ENCODE measurements at places on chromosomes 2 and 18. TPM values are rescaled to one million over a fixed set of nuclear protein-coding genes. Genes with fewer than 3 reads are reported as not detected.

GRCh38 chr2:67802291-67802690 is 260.5 kb downstream of the C1D start:
- DNase-seq: no peak

DNA sequence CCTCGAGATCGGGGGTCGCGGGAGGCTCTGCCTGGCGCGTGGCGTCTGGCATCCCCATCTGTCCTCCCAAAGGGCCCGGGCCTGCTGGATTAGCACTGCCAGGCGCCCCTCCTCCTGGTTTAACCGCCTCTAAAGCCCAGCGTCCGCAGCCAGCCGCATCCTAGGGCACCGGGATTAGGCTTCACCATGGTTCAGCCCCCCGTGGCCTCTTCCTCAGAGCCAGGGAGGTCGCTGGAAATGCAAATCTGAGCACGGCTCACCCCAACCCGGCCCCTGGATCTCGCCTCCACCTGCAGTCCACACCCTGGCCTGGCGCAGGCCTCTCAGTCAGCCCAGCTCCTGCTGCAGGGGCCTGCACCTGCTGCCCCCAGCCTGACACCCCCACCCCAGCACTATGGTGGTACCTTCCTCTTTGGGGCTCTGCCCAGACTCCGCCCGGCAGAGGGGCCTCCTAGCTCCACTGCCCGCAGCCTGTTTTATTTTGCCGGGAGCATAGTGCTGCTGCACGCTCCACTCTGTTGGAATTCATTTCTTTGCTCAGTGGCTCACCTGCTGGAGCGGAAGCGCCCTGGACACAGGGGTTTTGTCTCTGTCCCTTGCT is 13.2 kb downstream of the PRELID3A start:
- DNase-seq: peak; percentile 38

GRCh38 chr2:237583385-237584295 is 6.9 kb downstream of the RAB17 start:
- no peak for DNase-seq

HRH4 gene
- 0.14 TPM for polyA plus RNA-seq

- DNase-seq: no peak
These were observed 340.5 kb downstream of the NBAS start for GRCh38 chr2:15220603-15221002.

- no peak for DNase-seq
These were observed 268.2 kb upstream of the TCF4 start for GRCh38 chr18:55856229-55856628.

PPP1CB gene
- 171 TPM for polyA plus RNA-seq

DNA sequence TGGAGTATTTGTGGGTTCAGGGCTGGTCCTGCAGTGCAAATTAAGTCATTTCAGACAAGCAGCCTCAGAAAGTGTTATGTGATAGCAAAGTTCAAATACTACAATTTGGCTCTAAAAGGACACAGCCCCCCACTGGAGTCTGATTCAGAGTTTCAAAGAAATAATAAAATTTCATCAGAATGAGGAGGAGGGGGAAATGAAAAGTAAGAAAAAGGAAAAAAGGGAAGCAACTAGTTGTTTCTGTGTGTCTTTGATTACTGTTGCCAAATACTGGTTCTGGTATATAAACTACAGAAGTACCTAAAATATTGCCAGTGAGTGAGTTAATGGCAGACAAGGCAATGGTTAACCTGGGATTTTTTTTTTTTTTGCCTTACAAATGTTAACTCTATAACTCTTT is 773.9 kb downstream of the BCL11A start:
- no peak for DNase-seq

ALLC gene
- not detected for polyA plus RNA-seq

GRCh38 chr2:216829533-216829932 is 30.3 kb downstream of the TNP1 start:
- DNase-seq: peak; percentile 75

LRRTM4 gene
- polyA plus RNA-seq: 0.28 TPM

DNA sequence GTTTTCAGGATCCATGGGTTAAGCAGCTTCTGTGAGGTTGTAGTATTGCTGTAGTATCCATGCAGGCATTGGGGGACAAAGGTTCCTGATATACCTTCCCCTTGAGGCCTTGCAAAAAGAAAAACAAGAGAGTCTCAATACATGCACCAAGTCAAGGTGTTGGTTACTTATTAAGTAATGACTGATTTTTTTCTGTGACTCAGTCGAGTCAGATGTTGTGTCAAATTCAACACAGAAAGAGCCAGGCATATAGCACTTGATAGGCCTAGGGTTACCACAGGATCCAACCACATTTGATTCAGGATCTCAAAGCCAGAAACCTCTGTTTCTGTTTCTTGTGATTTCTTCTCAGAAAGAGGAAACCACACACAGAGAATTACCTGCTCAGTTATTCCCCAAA is 24.9 kb upstream of the CD8A start:
- DNase-seq: no peak

DNA sequence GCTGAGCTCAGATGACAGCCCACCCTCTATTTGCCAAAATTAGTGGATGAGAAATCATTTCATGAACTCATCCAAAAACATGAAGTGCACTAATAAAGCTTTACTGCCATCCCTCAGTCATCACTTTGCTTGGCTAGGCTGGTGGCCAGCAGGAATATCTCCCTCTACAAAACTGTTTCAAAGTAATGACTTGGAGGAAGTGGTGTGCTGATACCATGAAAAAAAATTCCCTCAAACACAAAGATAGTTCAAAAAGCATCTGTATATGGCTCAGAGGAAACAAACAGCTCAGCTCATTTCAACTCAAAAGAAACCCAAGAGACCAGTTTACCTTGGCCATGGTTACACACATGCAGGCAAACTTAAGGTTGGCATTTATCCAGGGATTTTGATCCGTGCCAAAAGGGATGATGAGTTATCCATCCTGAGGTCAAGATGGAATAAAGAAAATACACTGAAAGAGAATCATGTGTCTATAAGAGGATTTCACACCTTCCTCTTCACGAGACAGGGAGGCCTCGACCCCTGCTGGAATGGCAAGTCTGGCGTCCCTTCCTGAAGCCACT is 18.4 kb upstream of the WIPF1 start:
- DNase-seq: no peak

- DNase-seq: no peak
These were observed 205.0 kb downstream of the RAD51AP2 start for GRCh38 chr2:17313261-17313660.

- DNase-seq: no peak
These were observed 500.5 kb downstream of the PLCL1 start for GRCh38 chr2:198304859-198305258.

- no peak for DNase-seq
These were observed 53.3 kb upstream of the GULP1 start for GRCh38 chr2:188238386-188238785.

DNAJC5G gene
- not detected for polyA plus RNA-seq
